Activated CD4-positive, alpha-beta T cell treated with anti-CD3 and anti-CD28 coated beads for 4 hours (primary cell): ENCODE measurements at places on chromosomes 7 and 10.
A peak's percentile ranks its signal among the peaks of the same experiment; 100 is the strongest.

DNA sequence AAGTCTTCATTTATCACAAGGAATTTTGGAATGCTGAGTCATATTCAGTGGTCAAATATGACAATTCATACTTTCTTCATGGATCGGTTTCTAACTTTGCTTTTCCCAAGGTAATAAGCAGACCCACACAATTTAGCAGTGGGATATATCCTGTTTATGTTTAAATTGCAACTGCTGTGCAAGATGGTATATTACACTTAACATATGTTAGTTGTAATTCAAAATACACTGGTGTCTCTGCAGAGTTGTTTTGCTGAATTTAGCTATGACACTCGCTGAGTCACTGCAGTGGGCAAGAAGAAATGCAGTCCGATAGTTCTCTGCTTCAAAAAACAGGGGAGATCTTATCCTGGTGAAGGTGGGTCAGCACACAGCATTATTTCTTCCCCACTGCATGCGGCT is 194.8 kb upstream of the PTN start:
- no peak for DNase-seq

GRCh38 chr7:120108376-120108775 is 164.6 kb upstream of the KCND2 start:
- DNase-seq, result no peak

DNA sequence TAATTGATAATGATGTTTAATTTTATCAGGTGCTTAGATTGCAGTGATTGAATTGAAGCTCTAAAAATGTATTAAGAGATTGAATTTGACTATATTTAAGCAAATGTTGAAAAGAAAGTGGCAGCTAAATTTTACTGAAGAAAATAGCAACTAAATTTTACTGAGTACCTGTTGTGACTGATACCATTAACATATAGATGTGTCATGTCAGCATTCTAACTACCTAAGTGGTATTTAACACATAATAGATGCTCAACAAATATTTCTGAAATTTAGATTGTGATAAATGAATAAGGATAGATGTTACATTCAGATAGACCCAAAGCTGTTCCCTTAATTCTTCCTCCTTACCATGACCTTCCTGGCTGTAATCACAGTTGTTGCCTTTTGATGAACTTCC is 350.9 kb upstream of the VWC2 start:
- no peak for DNase-seq

GRCh38 chr10:6070660-6071059 is 8.5 kb upstream of the IL2RA start:
- DNase-seq, result peak; percentile 70

- no peak for DNase-seq
Observed at GRCh38 chr10:11144626-11145494, 127.2 kb downstream of the CELF2 start.

DNA sequence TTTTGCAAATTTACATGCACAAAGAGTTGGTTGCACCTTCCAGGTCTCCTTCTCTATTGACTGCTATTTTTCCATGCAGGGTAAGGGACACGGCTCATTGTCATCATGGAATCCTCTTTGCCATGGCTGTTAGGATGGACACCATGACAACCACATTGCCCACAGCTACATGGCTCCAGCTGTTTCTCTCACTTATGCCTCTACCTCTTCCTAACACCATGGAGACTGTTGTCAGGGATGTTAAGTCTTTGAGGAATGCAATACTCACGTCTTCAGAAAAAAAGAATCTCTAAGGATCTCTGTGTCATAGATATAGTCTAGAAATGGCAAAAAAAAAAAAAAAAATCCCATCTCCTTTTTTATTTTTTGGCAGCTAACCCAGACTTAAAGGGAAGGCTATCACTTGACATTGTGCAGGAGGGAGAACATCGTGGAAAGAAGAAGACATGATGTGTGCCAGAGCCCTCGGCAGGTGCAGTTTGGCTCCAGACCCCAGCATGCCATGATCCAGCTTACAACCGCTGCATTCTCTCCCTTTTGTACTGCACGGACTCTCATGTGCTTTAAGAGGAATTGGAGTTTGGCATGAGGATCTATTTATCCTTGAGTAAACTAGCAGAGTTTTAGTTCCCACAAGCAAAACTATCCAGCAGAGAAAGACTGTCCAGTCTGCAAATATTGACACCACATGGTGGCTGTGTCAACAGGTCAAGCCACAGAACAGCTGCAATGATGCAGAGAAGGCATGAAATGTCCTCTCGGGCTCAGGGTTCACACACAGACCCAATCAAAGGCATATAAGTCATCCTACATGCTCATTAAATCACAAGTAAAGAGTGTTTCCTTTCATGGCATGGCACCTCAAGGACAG is 70.8 kb downstream of the FRMD4A start:
- DNase-seq, result no peak

GRCh38 chr10:31876652-31877352 is 51.8 kb downstream of the ARHGAP12 start:
- no peak for DNase-seq

DNA sequence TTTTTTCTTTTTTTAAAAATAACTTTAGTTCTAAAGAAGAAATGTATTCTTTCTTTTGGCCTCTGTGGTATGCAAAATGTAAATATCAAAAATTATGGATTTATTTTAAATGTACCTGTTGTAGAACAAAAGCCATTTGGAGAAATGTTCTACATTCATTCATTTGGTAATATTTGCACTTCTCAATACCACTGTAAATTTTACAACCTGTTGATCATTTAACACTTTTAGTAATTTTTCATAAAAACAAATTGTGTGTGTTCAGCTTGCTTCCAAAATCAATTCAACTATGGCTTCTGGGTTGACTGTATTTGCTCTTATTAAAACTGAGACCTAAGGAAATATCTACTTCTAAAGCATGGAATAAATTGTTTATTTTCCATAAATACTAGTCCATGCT is 2.3 kb upstream of the IGF2BP3 start:
- no peak for DNase-seq

DNA sequence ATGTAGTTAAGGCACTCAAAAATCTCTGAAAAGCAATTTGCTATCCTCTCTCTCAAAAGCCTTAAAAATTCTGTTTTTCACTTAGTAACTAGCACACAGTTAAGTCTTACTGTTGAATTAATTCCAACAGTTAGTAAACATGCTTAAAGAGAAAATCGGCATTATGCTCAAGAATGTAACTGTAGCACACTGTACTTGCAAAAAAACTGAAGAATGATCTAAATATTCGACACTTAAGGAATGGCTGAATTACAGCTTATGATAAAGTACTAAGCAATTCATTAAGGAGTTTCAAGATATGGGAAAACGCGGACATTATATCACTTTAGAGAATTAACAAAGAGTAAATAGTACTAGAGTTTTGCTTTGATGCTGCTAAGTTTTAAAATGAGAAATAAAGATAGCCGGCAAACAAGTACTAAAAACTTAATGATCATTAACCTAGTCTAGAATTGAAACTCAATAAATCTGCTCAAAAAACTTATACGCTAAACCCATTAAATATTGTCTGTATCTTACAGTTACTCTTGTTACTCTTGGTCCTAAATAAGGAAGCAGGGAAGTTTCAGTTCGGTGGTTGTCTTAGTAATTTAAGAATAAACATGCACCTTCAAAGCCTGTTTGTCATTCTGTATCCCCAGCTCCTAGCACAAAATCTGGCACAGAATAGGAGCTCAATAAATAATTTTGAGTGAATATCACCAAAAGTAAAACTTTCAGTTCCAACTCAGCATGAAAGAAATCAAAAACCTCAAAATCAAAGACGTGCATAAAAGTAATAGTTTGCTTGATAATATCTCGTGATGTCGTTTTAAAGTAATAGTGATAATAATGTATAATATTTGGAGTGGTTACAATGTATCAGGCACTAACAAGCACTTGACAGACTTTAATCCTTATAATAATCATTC is 1.2 kb downstream of the TRDMT1 start:
- no peak for DNase-seq

DNA sequence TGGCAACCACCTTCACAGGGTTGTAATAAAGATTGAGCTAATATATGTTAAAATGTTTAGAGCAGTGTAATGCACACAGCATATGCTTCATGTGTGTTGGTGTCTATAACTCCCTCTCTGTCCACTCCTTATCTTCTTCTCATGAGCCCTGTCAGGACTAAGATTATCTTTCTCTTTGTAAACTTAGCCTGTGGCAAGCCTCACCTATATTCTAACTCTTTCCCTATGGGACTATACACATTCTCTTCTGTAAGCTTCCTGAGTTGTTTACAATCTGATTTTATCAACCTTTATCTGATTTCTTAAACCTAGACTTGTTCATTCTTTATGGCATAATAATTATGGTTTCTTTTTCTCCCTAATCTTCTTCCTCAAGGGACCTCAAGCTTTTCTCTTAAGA is 2.4 kb upstream of the PIP start:
- no peak for DNase-seq

DNA sequence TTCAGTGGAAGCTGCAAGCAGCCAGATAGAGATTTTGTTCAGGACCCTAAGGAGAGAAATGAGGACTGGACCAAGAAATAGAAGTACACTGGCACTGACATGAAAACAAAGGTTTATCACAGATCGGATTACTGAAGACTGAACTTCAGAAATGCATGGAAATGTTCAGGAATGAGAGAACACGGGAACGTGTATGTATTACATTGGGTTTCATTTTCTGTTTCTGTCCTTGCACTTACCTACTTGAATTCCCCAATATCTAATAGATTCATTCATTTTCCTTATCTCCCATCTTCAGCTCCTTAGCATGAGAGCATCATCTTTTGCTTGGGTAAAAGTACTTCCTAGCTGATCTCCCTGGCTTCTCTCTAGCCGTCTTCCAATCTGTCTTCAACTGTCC is 114.5 kb downstream of the CACNB2 start:
- DNase-seq, result no peak

GRCh38 chr10:132465193-132465888 is 68.3 kb downstream of the PWWP2B start:
- DNase-seq, result no peak

DNA sequence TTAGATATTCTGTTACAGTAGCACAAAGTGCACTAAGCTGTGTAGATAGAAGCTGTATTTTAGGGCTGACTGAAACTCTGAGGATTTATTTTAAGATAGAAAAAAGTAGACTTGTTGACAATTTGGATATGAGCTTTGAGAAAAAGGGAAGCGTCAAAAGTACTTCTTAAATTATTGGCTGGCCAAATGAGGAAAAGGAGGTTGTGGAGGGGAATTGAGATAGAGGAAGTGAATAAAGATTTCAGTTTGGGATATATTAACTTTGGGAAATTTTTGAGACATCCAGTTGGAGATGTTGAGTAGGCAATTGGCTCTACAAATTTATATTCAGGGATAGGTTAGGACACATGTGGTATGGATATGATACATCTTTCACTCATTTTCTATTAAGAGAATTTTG is 74.0 kb upstream of the CCDC6 start:
- no peak for DNase-seq

GRCh38 chr7:123629281-123629680 is 26.4 kb upstream of the LMOD2 start:
- DNase-seq, result no peak

DNA sequence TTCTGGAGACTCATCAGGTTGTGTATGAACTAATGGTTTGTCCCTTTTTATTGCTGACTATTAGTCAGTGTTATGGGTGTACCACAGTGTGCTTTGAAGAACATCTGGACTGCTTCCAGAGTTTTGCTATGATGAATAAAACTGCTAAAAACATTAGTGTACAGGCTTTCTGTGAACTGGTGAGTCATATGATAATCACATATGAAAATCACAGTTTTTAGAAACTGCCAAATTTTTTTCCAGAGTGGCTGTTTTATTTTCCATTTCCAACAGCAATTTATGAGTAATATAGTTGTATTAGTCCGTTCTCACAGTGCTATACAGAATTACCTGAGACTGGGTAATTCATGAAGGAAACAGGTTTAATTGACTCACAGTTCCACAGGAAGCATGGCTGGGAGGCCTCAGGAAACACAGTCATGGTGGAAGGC is 281.2 kb upstream of the VSTM2A start:
- DNase-seq, result no peak

- no peak for DNase-seq
Observed at GRCh38 chr10:21993360-21994001, 10.0 kb downstream of the DNAJC1 start.

DNA sequence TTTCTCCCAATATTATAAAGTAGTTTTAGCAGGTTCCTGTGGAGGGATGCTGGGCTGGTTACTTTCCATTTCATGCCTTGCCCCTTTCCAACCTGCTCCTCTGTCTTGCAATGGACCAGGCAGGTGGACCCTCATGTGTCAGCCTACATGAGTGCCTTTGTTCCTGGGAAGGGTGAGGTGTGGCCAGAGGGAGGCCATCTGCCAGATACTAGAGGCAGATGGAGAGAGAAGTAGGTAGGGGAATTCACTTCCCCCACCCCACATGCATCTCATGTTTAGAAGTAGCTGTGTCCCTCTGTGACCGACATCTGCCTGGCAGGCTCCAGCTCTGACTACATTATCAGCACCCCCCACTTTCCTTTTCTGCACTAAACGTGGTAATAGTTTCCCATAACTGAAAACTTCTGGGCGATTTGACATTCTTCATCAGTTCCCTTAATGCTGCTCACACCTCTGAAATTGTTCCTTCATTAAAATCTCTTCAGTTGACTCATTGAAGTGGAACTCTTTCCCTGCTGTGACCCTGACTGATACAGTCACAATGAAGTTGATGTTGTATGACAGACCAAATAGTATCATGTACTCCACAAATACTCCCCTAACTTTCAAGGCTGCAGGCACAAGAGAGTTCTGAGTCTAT is 396.3 kb upstream of the FZD8 start:
- DNase-seq, result no peak

GRCh38 chr10:29908962-29909361 is 150.4 kb downstream of the JCAD start:
- DNase-seq, result peak; percentile 2

GRCh38 chr10:77817541-77817940 is 109.0 kb downstream of the DLG5 start:
- no peak for DNase-seq

DNA sequence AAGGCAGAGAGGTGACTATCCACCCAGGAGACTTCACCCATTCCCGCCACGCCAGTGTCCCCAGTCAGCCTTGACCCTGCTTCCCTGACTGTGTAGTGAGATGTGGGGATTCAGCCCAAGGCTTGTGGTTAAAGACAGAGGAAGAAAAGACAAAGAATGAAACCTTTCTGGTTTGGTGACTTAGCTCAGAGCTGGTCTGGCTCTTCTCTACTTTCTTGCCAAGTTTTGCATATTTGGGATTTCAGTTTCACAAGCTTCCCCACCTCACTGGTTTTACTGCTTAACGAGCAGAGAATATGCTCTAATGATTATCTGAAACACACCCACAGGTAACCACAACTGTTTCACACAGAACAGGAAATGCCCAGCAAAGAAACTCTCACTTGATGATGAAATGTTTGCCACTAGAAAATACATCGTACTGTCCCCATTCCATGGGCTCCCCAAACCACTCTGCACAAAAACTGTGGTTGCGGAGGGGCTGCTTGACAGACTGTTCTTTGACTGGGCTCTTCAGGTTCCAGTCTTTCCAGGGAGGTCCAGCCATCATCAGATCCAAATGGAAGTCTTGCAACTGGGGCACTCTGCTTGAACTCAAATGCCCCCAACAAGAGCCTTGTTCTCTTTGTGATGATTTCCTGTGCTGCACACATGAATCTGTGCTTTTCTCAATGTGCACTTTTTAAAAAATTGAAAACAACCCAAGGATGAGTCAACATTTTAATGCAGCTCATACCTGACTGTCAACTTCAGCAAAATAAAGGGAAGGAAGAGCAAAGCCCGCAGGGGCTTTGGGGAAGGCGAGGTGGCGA is 95.5 kb downstream of the CTBP2 start:
- DNase-seq, result no peak
